ENCODE measurements at places on chromosomes 16 and 17. TPM values are rescaled to one million over a fixed set of nuclear protein-coding genes. Genes with fewer than 3 reads are reported as not detected.

Gene HES7
- 1.9 TPM for total RNA-seq

Gene ARHGAP27
- 45.7 TPM for total RNA-seq

Gene EVI2A
- total RNA-seq = 22.9 TPM

Gene CLN3
- 21.5 TPM for total RNA-seq

DNA sequence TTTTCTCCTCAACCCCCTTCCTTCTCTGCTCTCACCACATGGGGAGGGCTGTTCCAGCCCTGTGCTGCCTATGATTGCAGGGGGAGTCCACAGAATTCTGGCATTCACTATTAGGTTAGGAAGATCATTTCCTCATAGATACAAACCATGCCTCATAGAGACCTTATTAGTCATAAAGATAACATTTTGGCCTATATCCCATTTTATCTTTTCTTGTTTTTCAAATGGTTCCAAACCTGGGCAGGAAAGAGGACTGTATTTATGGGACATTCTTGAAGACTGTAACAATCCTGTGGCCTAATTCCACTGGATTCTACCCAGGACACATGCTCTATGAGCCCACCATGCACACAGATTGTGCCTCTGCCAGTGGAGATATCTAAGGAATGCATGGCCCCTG lies 51.7 kb downstream of the ASIC2 start:
- no peak overlapping the region for H3K4me3 ChIP-seq
- no peaks in the 10 kb centered on the region for H3K36me3 ChIP-seq
- no peak for DNase-seq
- H3K4me1 ChIP-seq = no peaks in the 10 kb centered on the region
- H3K27ac ChIP-seq = no peak overlapping the region

DNA sequence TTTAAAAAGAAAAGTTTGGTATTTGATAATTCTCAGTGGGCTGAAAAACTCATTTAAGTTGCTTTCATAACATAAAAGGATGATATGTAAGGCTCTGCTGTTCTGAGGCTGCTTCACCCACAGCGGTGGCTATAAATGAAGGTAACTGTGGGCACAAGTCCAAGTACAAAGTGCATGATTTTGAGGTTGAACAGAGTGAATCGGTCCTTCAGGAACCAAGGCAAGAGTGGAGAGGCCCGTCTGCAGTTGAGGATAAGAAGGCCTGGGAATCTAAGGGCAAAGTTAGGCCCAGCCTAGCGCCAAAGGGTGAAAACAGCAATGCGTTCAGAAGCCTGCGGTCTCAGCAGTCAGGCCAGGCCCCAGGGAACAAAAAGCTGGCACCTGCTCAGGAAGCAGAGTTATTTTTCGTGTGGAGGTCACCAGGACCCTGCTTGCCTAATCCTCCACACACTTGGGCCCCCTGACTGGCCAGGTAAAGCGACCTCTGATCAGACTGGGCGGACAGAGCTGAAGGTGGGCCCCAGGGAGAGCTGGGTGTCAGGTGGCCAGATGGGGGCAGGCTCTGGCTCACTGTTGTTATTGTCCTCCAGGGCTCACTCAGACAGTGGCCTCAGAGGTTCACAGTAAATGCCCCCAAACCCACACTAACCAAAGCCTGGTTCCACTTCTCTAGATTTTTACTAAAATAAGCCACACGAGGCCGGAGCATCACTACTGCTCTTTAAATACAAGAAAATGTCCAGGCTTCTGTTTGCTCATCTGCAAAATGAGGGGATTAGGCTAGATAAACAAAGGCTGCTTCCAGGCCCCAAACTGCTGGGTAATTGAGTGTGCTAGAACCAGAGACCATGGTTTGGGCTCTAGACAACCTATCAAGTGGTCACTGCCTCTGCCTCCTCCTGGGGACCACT lies 46.5 kb downstream of the TEX2 start:
- peaks cover 22% of the 10 kb centered on the region for H3K4me1 ChIP-seq
- DNase-seq = peak; percentile 26
- no peak overlapping the region for H3K4me3 ChIP-seq

DNA sequence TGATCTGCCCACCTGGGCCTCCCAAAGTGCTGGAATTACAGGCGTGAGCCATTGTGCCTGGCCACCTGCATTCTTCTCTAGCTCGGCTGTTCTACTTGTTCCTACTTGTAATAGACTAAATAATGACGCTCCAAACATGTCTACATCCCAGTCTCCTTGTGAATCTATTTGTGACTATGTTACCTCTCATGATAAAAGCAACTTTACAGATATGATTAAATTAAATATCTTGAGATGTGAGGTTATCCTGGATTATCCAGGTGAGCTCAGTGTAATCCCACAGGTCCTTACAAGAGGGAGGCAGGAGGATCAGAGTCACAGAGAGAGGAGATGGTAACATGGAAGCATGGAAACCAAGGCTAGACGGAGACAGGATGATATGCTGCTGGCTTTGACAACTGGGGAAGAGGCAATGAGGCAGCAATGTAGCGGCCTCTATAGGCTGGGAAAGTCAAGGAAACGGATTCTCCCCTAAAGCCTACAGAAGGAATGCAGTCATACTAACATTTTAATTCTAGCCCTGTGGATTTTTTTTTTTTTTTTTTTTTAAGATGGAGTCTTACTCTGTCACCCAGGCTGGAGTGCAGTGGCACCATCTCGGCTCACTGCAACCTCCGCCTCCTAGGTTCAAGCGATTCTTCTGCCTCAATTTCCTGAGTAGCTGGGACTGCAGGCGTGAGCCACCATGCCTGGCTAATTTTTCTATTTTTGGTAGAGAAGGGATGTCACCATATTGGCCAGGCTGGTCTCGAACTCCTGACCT lies 5.0 kb upstream of the LASP1 start:
- no peaks in the 10 kb centered on the region for H3K27me3 ChIP-seq
- H3K36me3 ChIP-seq = no peaks in the 10 kb centered on the region
- peaks cover 15% of the 10 kb centered on the region for H3K4me1 ChIP-seq
- DNase-seq = no peak

Data from GM12878 (cell line).